ENCODE measurements at places on chromosomes 7 and 10. TPM values are rescaled to one million over a fixed set of nuclear protein-coding genes. Genes with fewer than 3 reads are reported as not detected.

FAM131B gene
- total RNA-seq, result 0.82 TPM

LRRC61 gene
- total RNA-seq, result 17.1 TPM

DNA sequence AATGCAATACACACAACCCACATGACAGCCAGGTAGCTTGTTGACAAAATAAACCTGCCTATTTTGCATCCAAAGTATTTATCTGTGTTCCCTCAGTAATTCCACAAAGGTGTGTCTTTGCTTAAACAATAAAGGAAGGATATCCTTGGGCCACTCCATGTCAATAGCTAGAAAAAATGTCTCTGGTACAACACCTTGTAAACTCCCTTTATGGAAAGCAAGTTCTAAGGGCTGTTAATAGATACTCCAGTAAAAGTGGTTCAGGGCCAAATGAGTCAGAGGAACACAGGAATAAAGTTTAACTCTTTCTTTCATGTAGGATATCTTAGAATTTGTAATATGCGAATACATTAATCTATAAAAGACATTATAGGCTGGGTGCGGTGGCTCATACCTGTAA lies 96.9 kb upstream of the LRRTM3 start:
- H3K27me3 ChIP-seq, result no peaks in the 10 kb centered on the region
- H3K27ac ChIP-seq, result no peak overlapping the region
- no peaks in the 10 kb centered on the region for H3K4me1 ChIP-seq
- DNase-seq, result no peak
- no peak overlapping the region for H3K4me3 ChIP-seq

DNA sequence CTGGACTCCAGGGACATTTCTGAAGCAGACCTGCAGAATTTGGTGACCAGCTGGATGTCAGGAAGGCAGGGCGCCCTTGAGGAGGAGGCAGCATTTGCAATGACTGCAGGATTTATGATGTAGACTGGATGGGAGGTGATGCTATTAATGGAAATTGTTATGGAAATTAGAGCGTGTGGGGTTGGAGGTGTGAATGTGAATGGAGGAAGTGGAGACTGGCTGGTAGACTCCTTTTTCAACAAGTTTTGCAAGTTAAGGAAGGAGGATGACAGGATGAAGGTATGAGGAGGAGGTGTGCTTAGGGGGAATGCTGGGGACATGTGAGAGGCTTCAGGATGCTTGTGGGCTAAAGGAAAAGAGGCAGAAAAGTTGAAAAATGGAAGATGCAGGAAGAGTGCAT lies 137.0 kb downstream of the TMEM178B start:
- H3K4me1 ChIP-seq, result no peaks in the 10 kb centered on the region
- no peak for DNase-seq
- H3K27ac ChIP-seq, result no peak overlapping the region
- H3K27me3 ChIP-seq, result no peaks in the 10 kb centered on the region
- no peak overlapping the region for H3K4me3 ChIP-seq

GRCh38 chr7:30278376-30278775 lies 6.0 kb upstream of the ZNRF2 start:
- H3K4me3 ChIP-seq, result no peak overlapping the region
- no peak for DNase-seq
- H3K4me1 ChIP-seq, result no peaks in the 10 kb centered on the region
- H3K36me3 ChIP-seq, result no peaks in the 10 kb centered on the region

DNA sequence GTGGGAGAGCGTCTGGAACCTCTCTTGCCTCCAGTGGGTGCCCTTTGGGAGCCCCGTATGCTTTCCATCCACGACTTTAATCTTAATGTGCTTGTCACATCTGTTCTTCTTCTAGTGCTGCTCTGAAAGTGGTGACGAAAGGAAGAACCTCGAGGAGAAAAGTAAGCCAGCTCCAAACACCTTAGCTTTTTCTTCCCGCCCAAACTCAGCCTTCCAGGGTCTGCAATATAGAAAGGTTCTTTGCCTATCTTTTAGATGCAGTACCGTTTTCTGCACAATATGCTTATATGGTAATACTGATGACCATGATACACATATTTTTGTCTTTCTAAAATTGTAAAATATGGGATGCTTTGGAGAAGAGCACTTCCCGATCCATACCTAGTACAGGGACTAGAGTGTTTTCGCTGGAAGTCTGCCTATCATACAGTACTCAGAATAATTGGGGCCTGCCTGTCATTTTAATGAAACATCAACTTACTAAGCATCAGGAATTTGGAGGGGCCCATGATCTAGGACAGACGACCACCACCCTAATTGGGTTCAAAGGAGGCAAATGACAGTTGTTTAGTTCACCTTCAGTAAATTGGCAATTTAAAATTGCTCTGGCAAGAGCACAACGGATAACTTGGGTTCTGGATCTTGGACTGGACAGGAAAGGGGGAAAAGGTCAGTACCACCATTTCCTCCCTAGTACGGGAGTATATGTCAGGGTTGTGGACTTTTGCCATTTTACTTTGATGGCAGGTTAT lies 884 bp downstream of the RINT1 start:
- H3K27me3 ChIP-seq, result no peaks in the 10 kb centered on the region
- H3K27ac ChIP-seq, result peak overlapping the region; percentile 56

GRCh38 chr7:87797395-87797794 lies 78.8 kb downstream of the SLC25A40 start:
- H3K4me1 ChIP-seq, result no peaks in the 10 kb centered on the region
- DNase-seq, result no peak
- no peak overlapping the region for H3K4me3 ChIP-seq

GRCh38 chr10:122239578-122240257 lies 31.4 kb upstream of the BTBD16 start:
- no peak overlapping the region for H3K4me3 ChIP-seq
- no peaks in the 10 kb centered on the region for H3K36me3 ChIP-seq
- no peak overlapping the region for H3K27ac ChIP-seq
- H3K27me3 ChIP-seq, result no peaks in the 10 kb centered on the region
- H3K4me1 ChIP-seq, result no peaks in the 10 kb centered on the region
- DNase-seq, result no peak

GRCh38 chr7:50661345-50662040 lies 96.3 kb upstream of the DDC start:
- H3K27me3 ChIP-seq, result no peaks in the 10 kb centered on the region
- H3K4me3 ChIP-seq, result no peak overlapping the region
- H3K36me3 ChIP-seq, result no peaks in the 10 kb centered on the region
- H3K4me1 ChIP-seq, result peaks cover 42% of the 10 kb centered on the region
- DNase-seq, result no peak

DNA sequence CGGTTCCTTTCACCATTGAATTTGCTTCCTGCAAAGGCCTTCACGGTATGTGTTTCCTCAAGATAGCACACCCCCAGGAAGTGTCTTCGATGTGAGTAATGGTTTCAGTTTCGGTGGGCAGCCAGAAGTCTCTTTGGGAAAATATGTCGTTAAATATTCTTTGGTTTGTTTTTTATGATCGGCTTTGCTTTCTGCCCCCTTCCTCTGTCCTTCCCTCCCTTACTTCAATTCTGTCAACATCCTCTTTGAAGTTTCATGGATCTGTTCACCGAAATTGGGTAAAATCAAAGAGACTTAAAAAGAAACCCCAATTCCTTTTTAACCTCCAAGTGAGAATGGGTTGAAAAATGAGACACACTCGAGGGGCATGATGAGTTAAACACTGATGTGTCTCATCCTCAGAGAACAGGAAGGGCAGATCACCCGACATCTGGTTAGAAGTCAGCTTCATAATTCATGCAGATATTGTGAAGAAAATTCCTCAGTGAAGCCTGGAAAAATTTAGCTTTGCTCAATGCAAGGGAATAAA lies 170.8 kb upstream of the HABP2 start:
- no peak for DNase-seq
- peak overlapping the region; percentile 8 for H3K4me3 ChIP-seq
- peak overlapping the region; percentile 43 for H3K27ac ChIP-seq
- peaks cover 8% of the 10 kb centered on the region for H3K4me1 ChIP-seq

- H3K36me3 ChIP-seq, result no peaks in the 10 kb centered on the region
- no peaks in the 10 kb centered on the region for H3K4me1 ChIP-seq
- no peak for DNase-seq
- H3K4me3 ChIP-seq, result peak overlapping the region; percentile 53
- H3K27ac ChIP-seq, result no peak overlapping the region
Observed at GRCh38 chr7:149321978-149322541, 60.1 kb downstream of the ZNF783 start.

Measured in kidney (tissue), 22 donors.